ENCODE measurements at places on chromosomes 6 and 20.

DNA sequence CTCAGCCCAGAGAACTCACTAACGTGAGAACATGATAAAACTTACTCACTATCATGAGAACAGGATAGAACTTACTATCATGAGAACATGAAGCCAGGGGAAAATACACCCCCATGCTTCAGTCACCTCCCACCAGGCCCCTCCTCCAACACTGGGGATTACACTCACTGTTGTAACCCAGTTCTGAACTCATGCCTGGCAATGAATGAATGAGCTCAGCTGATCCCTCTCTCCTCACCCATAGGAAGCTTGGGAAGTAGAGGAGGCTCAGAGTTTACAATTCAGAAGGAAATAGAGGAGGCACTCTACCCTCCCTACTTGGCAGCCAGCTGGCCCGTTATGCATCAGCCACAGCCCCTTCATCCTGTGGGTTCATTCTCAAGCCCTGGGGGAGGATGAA lies 102.5 kb downstream of the EYA2 start:
- no peak for DNase-seq

GRCh38 chr6:25027221-25027916 lies 91.6 kb upstream of the RIPOR2 start:
- no peak for DNase-seq

- DNase-seq = no peak
These were observed 147.2 kb downstream of the VEGFA start for GRCh38 chr6:43916924-43917877.

- no peak for DNase-seq
These were observed 112.8 kb downstream of the LINC00237 start for GRCh38 chr20:20993372-20993771.

GRCh38 chr6:44028789-44029310 lies 98.4 kb downstream of the MRPL14 start:
- no peak for DNase-seq

GRCh38 chr6:102911571-102911970 lies 1518.1 kb downstream of the GRIK2 start:
- no peak for DNase-seq

DNA sequence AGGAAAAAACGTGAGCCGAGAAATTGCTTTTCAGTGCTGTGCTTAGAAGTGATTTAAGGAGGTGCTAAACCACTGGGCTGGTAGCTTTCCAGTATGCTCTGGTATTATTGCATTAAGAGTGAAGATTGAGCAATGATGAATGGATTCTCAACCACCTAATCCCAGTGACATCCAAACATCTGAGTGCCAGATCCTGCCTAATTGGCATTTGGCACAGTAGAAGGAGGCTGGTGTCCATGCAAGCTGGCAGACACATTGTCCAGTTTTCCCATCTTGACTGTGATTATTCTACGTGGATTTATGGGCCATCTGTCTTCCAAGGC lies 398.0 kb upstream of the PLCB4 start:
- no peak for DNase-seq

DNA sequence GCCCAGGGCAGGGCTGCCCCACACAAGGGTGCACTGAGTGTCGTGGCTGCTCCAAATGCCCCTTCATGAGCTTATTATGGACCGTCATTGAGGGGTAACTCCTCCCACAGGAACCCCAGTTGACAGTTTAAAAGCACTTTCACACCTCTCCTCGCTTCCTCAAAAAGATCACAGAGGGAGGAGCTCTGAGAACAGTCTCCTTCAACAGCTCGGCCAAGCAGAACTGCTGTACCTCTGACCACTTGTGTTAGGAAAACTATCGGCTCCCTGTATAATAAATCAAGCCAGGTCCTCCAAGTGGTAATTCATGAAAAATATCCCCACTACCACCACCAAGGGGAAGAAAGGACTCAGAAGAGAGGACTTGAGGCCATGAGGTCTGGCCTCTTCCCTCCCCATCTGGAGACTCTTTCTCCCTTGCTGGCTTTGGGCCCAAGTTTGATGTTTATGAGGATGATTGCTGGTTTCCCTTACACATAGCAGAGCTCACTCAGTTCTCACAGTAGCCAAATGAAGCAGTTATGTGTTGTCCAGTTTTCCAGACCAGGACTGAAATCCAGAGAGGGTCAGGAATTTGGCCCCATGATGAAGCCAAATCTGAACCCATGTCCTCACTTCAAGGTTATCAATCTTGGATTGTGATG lies 8.7 kb downstream of the SNX21 start:
- no peak for DNase-seq

GRCh38 chr6:26249957-26250697 lies 114.9 kb upstream of the BTN3A2 start:
- peak; percentile 84 for DNase-seq

- no peak for DNase-seq
These were observed 369 bp downstream of the SLC4A11 start for GRCh38 chr20:3238616-3239025.

DNA sequence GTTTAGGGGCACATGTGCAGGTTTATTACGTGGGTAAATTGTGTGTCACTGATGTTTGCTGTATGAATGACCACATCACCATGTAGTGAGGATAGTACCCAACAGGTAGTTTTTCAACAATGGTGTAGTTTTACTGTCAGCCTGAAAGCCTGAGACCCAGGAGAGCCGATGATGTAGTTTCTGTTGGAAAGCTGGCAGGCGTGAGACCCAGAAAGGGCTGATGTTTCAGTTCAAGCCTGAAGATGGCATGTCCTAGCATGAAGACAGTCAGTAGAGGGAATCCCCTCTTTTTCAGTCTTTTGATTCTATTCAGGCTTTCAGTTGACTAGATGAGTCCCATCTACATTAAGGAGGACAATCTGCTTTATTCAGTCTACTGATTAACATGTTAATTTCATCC lies 96.7 kb downstream of the KLHL32 start:
- no peak for DNase-seq

GRCh38 chr6:40948570-40948969 lies 90.5 kb downstream of the UNC5CL start:
- no peak for DNase-seq

DNA sequence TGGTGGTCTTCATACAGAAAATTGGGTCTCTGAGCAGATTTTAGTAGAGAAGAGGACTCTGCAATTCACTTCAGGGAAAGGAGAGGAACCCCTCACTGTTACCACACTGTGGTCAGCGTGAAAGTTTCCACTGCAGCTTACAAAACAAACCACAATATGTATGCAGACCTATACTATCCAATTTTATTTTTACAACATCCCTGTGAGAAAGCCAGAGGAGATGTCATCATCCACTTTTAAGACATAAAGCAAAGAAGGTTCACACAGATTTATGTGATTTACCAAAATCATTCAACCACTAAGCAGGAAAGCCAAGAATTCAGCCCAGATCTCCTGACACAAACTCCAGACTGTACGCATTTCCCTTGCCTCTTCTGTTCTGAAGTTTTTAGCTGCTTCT lies 442.4 kb downstream of the FRK start:
- no peak for DNase-seq

DNA sequence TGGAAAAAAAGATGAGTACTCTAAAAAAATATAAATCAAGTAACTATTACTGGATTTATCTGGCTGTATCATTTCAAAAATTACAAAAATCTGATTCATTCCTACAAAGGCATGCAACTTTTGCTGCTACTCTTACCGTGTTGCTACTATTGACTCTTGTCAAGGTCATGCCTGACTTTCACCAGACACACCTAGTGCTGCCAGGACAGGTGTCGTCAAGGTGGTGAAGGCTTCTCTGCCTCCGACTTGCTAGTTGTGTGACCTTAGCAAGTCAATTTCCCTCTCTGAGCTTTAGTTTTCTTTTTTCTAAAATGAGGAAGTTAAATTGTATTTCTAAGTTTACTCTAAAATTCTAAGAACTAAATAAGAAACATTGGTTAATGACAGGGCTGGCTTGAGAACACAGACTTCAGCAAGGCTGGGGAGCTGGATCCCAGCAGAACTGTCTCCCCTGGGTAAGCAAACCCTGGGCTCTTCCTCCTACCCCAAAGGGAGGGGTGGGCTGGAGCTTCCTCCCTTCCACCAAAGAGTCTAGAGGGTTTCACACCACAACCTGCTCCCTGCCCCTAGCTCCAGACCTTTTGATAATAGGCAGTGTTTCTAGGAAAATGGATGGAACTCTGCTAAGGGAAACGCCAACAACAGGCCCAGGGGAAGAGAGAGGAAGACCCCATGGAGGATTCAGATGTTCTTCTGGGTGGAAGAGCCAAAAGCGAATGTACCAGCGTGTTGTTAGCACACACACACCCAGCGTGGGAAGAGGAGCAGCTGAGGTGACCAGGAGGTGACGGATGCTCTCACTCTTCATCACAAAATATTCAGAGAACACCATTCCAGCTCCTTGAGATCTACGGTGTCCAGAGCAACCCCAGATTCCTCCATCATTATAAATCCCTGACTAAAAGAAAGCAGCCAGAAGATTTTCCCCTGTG lies 47.9 kb upstream of the CITED2 start:
- DNase-seq = no peak

GRCh38 chr6:9543649-9544048 lies 871.2 kb downstream of the TFAP2A start:
- DNase-seq = no peak

- DNase-seq = no peak
These were observed 162.1 kb downstream of the AIG1 start for GRCh38 chr6:143222801-143223231.

DNA sequence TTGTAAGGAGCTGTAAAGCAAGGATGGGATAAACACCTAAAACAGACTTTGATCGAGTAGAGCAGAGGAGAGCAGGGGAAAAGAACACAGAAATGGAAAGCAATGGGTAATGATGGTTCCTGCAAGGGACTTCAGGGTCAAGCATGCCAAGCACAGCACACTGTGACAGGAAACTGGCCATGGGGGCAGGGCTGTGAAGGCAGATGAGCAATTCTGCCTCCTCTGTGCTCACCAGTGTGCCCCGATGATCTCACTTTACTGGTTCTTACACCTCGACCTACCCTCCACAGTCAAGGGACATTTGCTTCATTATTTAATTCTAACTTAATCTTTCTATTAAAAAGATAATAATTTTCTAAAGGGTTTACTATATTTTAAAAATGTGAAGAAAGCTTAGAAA lies 21.6 kb upstream of the MYB start:
- no peak for DNase-seq

DNA sequence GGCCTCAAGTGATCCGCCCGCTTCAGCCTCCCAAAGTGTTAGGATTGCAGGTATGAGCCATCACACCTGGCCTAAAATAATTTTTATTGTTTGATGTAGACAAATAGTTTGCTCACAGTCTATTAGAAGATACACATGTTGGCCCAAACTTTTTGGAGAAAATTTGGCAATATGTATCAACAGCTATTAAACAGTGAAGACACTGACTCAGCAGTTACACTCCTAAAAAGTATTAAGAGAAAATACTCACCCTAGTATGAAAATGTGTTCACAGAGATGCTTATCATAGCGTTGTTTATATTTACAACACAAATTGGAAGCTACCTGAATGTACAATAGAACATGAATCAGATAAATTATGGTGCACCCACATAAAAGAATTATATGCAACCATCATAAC lies 173.1 kb downstream of the WDR27 start:
- DNase-seq = no peak

DNA sequence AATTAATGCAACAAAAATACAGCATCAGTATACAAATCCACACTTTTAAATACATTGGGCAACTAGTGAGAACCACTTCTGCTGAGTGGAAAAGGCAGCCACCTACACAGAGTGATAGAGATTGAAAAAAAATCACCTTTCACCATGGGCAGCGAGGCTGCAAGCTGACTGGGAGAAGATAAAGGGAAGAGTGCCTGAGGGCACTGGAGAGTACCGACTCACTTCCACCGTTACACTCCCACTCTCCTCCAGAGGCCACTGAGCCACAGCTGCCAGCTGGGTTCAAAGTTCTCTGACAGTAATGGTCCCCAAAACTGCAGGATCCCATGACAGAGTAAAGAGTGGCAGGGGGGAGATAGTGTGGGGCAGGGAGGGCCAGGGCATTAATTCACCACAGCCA lies 24.1 kb downstream of the PXT1 start:
- DNase-seq = no peak

- DNase-seq = peak; percentile 57
These were observed 170.6 kb downstream of the LY86 start for GRCh38 chr6:6758915-6759654.

GRCh38 chr6:1698527-1698926 lies 88.8 kb downstream of the FOXC1 start:
- DNase-seq = no peak

GRCh38 chr20:37294262-37294981 lies 5.0 kb downstream of the MANBAL start:
- no peak for DNase-seq

GRCh38 chr6:75108333-75108974 lies 97.4 kb downstream of the COL12A1 start:
- no peak for DNase-seq

GRCh38 chr20:48738399-48739304 lies 89.1 kb downstream of the PREX1 start:
- DNase-seq = no peak

- no peak for DNase-seq
These were observed 7.0 kb upstream of the FOXF2 start for GRCh38 chr6:1382331-1382882.

DNA sequence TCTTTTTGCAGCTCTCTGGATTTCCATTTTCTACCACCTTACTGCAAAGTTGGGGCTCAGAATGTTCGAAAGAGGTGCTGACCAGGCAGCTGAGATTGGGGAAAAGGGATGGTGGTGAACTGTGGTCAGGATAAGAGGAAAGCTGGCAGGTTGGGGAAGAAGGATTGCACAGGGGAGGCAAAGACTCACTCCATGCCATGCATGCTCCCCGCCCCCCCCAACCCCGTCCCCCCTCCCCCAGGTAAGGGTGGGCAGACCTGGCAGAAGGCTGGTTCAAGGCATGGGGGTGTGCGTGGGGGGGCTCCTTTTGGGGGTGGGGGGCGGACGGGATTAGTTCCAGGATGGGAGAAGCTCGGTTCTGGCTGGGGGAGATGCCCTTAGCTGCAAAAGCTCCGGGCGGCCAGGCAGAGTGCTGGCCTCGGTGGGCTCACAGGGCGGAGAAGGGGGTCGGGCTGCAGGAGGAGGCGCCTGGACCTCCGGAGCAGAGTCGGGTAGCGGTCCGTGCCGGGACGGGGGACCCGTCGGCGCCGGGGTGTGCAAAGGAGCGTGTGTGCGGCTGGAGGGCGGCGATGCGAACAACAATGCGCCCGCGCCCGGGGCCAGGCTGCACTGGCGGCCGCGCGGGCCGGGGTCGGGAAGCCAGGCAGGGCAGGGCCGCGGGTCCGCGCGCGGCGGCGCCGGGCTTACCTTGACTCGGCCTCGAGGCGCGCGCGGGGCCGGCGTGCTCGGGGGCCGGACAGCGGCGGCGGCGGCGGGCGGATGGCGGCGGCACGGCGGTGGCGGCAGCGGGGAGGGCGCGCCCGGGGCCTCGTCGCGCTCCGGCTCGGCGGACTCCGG lies 880 bp downstream of the ADNP start:
- no peak for DNase-seq

- DNase-seq = no peak
These were observed 3.5 kb downstream of the AP5S1 start for GRCh38 chr20:3823881-3824280.

Measured in hematopoietic multipotent progenitor cell treated with erythropoietin and hydrocortisone succinate and interleukin-3 and kit ligand, for 17 days (in vitro differentiated cells).